Right ventricle myocardium inferior (tissue), 1 donor: ENCODE measurements at places on chromosomes 1 and 21. TPM values are rescaled to one million over a fixed set of nuclear protein-coding genes. Genes with fewer than 3 reads are reported as not detected.

The SERTAD4 gene
- total RNA-seq, result 5.1 TPM

DNA sequence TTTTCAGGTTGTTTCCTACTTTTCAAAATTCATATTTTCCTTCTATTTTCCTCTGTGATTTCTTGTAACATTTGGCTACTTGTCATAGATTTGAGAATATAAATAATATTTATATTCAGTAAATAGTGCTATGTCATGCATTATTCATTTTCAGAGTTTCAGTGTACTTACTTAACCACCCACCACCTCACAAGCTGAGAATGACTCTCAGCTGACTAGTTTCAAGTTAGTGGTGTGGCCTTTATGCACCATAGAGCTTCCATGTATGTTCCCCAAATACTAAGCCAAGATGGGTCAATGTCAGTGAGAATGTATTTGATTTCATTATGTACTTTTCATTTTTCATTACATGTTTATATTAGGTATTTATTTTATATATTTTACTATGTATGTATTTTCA, 56.9 kb upstream of the RGS1 start:
- DNase-seq, result no peak

The DMBX1 gene
- not detected for total RNA-seq

DNA sequence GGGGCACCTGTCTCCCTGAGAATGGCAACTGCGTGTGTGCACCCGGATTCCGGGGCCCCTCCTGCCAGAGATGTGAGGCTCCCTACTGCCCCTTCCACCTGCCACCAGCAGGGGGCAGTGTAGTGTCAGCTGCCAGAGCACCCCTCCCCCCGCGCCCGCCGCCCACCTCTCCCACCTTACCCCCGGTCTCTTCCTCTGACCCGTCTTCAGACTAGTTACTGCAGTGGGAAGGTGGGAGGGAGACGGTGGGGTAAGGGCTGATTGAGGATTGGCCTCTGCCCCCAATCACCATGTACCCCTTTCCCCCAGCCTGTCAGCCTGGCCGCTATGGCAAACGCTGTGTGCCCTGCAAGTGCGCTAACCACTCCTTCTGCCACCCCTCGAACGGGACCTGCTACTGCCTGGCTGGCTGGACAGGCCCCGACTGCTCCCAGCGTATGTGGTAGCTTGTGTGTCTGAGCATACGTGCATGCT, 10.1 kb upstream of the LRRC71 start:
- no peak for DNase-seq

The RAB42 gene
- 1.6 TPM for total RNA-seq
